ENCODE measurements at places on chromosomes 3 and 15. TPM values are rescaled to one million over a fixed set of nuclear protein-coding genes. Genes with fewer than 3 reads are reported as not detected.

The SKIC8 gene
- total RNA-seq, result 71.8 TPM

The GUCA1C gene
- 0.20 TPM for total RNA-seq

The RAB6B gene
- 38.3 TPM for total RNA-seq

The HYAL1 gene
- total RNA-seq, result 0.69 TPM

The GHRL gene
- 0.39 TPM for total RNA-seq

The CORO2B gene
- 15.9 TPM for total RNA-seq

The ITIH1 gene
- not detected for total RNA-seq

The ZNF717 gene
- total RNA-seq, result 26.1 TPM

The KIF23 gene
- 13.5 TPM for total RNA-seq

The CYP8B1 gene
- total RNA-seq, result not detected

The TPM1 gene
- total RNA-seq, result 184 TPM

The STARD5 gene
- 3.9 TPM for total RNA-seq

The PROK2 gene
- not detected for total RNA-seq

The FBXW12 gene
- 0.99 TPM for total RNA-seq

The SENP5 gene
- 41.8 TPM for total RNA-seq

GRCh38 chr3:135271177-135272025, 476.3 kb downstream of the EPHB1 start:
- DNase-seq, result no peak

DNA sequence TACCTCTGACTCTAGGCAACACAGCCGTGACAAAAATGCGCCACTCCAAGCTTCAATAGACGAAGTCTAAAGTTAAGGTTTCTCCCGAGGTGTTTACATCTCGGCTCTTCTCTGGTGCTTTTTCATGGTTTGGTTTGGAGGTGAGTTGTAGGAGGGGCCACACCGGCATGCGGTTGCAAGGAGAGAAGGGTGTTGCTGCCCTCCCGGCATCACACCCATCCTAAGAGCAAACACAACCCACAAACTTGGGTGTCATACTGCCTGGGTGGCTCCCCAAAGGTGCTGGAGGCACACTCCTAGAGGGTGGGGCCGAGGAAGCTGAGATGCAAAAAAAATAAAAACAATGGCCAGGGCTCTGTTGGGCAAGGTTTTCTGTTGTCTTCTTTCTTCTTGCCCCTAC, 225.2 kb upstream of the ICE2 start:
- DNase-seq, result no peak

- DNase-seq, result no peak
Measured at GRCh38 chr3:112746675-112747280, 99.9 kb downstream of the CD200R1L start.

- DNase-seq, result no peak
Measured at GRCh38 chr3:170149016-170149415, 32.5 kb downstream of the PHC3 start.

DNA sequence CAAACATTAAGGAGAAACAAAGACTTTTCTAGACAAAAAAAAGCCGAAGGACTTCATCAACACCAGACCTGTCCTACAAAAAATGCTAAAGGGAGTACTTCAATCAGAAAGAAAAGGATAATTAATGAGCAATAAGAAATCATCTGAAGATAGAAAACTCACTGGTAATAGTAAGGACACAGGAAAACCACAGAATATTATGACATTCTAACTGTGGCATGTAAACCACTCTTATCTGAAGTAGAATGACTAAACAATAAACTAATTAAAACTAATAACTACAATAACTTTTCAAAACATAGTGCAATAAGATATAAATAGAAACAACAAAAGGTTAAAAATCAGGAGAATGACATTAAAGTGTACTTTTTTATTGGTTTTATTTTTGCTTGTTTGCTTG, 584.5 kb upstream of the CCDC54 start:
- DNase-seq, result no peak

DNA sequence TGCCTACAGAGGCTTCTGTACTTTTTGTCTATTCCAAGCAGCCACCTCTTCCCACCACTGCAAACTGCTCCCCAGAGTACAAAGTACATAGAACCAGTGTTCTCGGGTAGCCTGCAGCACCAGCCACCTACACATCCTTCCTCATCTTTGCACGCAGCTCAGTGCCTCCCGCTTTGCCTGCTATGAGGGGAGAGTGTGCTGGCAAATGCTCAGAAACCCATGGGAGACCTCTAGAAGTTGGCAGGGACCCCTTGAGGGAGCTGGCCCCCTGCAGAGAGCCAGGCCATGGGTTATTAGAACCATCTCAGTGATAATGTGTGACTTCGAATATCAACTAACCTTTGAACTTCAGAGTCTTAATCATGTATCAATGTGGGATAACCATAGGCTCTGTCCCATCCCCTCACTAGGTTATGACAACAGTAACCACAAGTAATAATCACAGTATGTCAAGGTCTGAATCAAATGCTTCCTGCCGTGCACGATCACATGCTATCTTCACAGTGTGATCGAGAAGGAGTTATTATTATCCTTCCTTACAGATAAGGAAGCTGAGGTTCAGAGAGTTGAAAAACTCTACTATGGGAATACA, 22.8 kb upstream of the SMAD3 start:
- no peak for DNase-seq

GRCh38 chr3:194133661-194134230, 2.2 kb upstream of the HES1 start:
- no peak for DNase-seq

DNA sequence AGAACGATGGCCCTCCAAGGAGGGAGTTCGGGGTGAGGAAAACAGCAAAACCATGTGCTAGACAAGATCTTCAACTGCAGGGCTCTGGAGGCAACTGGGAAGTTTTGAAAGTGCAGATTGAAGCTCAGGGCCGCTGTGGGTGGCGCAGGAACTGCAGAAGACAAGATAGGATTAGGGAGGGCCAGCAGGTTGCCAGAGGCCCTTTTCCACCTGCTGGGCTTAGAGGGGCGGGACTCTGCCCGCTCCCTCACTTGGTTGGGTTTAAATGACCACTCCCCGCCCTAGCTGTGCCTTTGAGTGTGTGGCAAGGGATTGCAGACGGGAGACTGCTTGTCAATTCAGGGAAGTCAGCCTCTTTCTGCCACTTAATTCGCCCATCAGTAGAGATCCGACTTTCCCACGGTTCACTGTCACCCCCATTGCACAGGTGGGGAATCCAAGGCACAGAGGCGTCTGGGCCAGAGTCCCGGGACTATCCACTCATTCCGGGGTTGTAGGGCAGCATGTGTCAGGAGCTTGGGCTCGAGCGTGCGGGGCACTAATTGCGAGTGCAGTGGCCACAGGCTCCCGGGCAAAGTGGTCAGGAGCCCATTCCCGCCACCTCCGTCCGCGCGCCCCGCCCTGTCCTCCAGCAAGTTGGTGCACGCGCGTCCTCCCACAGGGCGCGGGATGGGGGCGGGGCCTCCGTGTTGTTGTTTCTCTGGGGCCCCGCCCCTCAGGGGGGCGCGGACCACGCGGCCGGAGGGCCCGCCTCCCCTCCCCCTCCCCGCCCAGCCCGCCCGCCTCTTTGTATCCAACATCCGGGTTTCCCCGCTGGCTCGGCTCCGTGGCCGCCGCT, at the start of gene ACVR2B:
TSS of gene ACVR2B (plus strand) at position 816 of the 838 bp plus-strand sequence. CDS start 433 bp downstream, outside the sequence.
- peak; percentile 69 for DNase-seq

DNA sequence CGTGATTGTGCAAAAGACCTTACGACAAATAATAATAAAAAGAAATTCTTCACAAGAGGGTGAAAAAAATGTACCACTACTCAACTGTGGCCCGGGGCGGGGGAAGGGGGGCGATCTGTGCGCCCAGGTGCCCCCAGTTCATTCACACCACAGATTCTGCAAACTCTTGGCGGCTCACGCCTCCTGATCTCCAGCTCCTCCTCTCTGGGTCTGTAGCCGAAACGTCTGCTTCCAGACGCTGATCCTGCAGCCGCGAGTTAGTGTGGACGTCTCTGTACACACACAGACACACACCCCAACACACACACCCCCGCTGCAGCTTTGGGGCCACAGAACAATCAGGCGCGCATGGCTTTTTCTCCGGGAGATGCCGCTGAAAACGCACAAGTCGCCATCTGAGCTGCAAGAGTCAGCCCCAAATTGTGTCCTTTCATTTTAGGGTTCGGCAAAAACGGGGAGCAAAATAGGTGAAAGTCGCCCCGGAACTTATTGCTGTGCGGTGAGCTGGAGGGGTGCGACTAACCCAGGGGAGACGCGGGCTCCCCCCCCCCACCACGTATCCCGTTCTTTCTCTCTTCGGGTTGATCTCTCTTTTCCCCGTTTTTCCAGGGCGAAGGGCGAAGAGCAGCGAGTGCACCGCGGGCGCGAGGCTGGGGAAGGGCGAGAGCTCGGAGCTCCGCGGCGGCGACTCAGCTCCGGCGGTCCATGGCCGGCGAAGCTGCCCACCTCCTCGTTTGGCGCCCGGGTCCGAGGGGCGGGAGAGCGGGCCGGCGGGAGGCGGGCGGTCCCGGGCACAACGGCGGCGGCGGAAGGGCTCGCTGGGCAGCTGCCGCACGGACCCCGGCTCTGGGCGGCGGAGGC, 505 bp upstream of the WNT5A start:
- peak; percentile 74 for DNase-seq

- DNase-seq, result no peak
Measured at GRCh38 chr3:153910387-153910786, 210.8 kb upstream of the ARHGEF26 start.

DNA sequence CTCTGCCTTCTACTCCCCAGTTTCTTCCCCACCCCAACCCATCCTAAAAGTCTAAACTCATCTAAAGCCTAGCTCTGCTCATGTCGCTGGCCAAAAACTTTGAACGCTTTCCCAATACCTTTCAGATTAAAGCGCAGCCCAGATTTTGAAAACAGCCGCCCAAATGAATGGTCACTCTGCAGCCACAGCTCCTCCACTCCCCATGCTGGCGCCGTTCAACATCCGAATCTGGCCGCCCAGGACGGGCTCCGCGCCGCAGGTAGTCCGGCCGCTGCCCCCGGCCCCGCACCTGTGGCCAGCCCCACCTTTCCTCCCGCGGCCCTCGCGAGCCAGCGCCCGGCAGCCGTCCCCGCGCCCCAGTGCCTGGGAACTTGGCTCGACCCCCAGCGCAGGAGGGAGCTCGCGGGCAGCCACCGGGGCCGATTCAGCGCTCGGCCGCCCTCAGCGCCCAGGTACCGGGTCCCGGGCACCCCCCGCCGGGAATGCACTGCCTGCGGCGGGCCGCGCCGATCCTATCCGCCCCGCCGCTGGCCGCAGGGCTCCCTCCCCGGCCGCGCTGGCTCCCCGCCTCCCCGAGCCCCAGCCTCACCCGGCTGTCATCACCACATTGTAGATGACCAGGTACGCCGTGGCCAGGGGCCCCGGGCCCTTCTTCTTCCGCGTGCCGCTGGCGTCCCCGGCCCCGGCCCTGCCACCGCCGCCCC, 417 bp downstream of the HACD2 start:
- DNase-seq, result no peak

DNA sequence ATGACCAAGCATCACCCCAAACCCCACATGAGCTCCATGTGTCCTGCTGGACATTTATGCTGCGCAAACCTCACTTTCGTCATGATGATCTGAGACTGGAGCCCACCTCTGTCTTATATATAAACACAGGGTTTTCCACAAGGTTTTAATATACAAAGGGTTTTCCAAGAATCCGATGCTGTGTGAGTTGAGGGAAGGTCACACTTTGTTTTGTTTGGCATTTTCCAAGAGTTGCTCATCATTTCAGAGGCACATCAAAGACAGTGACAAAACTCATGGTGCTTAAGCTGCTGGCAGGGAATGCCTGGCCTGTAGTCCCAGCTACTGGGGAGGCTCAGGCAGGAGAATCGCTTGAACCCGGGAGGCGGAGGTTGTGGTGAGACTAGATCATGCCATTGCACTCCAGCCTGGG, 20.0 kb downstream of the EFCC1 start:
- DNase-seq, result no peak

DNA sequence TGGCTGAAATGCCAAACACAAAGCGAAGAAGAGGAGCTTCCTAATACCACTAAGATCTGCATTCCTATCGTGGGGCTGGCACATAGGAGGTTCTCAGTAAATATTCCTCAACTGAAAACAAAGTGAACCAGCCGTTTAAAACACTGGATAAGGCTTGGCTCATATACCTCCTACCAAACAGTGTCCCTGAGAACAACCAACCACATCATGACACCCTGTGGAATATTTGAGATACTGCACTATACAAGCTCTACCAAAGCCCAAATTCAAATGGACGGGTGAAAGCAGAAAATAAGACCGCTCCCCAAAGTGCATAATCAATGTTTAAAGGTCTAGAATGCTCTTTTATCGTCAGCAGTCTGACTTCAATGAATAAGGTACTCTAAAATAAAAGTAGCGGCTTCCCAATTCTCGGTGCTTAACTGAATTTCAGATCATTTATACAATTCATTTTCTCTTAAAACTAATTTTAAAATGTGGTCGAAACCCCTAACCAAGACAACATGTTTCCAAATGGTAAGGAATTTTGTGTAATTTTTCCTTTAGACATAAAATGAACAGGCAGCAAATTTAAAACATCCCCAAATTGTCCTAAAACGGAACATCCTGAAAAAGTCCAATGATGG, 425.8 kb downstream of the ERC2 start:
- DNase-seq, result peak; percentile 36

- no peak for DNase-seq
Measured at GRCh38 chr15:75452364-75452864, 924 bp upstream of the SIN3A start.

- peak; percentile 29 for DNase-seq
Measured at GRCh38 chr3:117036259-117036799, 326.8 kb downstream of the TUSC7 start.

- DNase-seq, result no peak
Measured at GRCh38 chr15:51260202-51260601, 78.2 kb downstream of the CYP19A1 start.

GRCh38 chr15:64001148-64001547, 45.1 kb downstream of the DAPK2 start:
- no peak for DNase-seq

GRCh38 chr3:58179235-58180098, 31.3 kb downstream of the DNASE1L3 start:
- no peak for DNase-seq

DNA sequence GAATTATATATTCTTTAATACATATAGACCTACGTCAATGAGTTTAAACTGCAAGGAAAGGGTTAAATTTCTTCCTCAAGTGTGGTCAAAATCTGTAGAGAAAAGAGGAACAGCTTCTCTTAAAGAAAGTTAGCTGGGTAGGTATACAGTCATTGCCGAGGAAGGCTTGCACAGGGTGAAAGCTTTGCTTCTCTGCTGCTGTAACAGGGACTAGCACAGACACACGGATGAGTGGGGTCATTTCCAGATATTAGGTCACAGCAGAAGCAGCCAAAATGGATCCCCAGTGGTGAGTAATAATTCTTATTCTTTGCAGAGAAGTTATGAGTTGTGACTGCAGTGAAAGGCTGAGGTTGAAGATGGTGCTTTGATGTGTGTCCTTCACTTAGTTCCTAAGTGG, at the start of gene CD86:
TSS of gene CD86 (plus strand) at position 148 of the 400 bp plus-strand sequence. CDS start at position 276, 128 bp downstream.
- DNase-seq, result no peak

DNA sequence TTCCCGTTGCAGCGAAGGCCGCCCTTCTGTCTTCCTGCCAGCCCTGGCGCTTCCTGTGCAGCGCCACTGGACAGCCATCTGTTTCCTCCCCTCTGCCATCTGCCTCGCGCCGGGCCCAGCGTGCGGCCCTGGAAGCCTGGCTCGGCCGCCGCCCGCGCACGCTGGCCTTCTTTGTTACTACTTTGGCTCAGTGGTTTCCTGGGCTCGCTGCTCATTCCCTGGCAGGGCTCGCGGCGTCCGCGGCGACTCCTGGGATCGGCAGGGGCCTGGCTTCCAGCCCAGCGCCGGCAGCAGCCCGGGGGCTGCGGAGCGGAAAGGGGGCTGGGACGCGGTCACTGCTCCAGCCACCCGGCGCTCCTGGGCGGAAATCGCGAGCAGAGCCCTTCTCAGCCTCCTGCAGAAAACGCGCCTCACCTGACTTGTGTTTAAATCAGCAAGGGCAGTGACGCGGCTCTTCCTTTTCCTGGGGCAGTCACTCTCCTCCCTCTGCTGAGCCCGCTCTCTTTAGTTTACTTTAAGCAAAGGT, 10.0 kb downstream of the CMTM7 start:
- DNase-seq, result peak; percentile 93
